ENCODE measurements at places on chromosomes 1 and 21.
A peak's percentile ranks its signal among the peaks of the same experiment; 100 is the strongest.

GRCh38 chr1:204036882-204037655, 35.8 kb upstream of the SOX13 start:
- no peak for DNase-seq

- no peak for DNase-seq
These were observed 61.0 kb upstream of the ADARB1 start for GRCh38 chr21:45013260-45013841.

- DNase-seq = no peak
These were observed 31.7 kb downstream of the OR13G1 start for GRCh38 chr1:247647864-247648263.

DNA sequence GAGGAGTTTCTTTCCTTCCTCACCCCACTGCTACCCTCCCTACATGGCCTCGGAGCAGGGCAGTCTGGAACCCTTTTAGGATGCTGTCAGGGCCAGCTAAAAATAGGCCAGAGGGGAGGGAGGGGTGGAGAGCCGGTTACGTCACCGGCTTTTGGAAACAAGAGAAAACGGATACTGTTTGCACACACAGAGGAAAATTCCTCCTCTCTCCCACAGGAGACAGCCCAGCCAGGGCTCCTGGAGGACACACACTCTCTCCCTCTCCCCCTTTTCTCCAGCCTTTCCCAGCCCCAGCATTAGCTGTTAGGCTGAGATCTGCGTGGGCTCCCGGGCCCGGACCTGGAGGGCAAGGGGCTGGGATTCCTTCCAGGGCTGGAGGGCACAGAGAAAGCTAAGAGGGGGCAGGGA, 20.0 kb upstream of the ALDH4A1 start:
- DNase-seq = no peak

DNA sequence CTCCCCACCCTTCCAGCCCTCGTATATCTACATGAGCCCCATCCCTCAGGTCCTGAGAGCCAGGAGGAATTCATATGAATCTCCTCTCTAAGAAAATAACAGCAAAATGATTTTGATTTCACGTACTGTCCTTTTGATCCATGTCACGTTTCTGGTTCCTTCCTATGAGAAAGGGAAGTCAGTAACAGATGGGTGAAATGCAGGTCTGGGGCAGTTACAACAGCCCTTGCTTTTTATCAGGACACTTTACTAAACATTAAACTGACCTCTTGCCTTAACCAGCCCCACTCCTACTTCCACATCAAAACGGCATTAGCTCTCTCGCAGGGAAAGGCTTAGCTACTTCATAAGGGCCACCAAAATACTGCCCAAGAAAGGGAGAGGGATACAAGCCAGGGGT, 59.0 kb downstream of the SPATA46 start:
- DNase-seq = no peak

- no peak for DNase-seq
These were observed 7.7 kb downstream of the ABCG1 start for GRCh38 chr21:42226626-42227025.

GRCh38 chr1:43315963-43316737, 15.4 kb downstream of the TIE1 start:
- DNase-seq = no peak

DNA sequence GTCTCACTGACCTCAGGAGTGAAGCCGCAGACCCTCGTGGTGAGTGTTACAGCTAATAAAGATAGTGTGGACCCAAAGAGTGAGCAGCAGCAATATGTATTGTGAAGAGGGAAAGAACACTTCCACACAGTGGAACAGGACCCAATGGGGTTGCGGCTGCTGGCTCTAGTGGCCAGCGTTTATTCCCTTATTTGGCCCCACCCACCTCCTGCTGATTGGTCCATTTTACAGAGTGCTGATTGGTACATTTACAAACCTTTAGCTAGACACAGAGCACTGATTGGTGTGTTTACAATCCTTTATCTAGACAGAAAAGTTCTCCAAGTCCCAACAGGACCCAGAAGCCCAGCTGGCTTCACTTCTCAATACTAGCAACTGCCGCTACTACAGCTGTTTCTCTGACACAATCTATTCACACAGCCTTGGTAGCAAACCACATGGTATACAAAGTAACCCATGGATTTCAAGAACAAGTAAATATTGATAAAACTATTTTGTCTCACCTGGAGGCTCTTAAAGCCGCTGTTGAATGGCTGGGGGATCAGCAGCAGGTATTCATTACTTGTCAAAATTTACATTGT, 25.3 kb upstream of the ITLN1 start:
- DNase-seq = no peak

GRCh38 chr1:107897438-107898345, 67.3 kb downstream of the VAV3 start:
- no peak for DNase-seq

DNA sequence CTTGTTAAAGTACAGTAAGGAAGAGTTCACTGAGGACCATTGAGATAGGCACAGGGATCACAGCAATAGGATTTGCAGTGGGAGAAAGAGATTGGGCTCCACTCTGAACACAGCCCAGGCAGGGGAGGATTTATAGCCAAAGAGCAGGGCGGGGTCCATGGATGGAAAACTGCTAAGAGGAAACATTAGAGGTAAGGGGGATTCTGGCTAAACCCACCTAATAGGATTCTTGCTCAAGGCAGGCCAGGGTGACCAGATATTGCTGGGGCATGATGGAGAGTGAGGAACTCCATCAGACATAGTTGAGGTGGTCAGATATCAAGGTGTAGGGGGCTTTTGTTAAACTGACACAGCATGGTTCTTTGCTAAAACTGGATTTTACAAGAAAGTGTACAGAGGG, 372.8 kb downstream of the NPHP4 start:
- no peak for DNase-seq

GRCh38 chr1:81954534-81955020, 153.8 kb downstream of the ADGRL2 start:
- no peak for DNase-seq

- DNase-seq = peak; percentile 45
These were observed 771 bp upstream of the RAD54L start for GRCh38 chr1:46246548-46247435.

DNA sequence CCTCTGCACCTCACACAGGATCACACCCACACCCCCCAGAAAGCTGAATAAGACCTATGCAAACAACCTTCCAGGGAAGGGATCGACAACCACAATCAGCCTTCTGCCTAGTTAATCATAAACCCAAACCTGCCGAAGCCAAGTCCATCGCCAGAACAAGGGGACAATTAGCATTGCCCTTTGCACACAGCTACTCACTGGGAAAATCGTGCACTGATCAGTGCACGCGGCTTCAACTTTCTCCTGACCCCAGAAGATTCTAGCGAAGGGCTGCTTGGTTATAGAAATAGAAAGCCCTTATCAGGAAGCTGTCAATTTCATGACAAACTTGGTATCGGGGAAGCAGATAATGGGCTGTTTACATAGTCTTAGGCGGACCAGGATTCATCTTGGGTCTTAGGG, 29.5 kb downstream of the RUNX1 start:
- DNase-seq = no peak

DNA sequence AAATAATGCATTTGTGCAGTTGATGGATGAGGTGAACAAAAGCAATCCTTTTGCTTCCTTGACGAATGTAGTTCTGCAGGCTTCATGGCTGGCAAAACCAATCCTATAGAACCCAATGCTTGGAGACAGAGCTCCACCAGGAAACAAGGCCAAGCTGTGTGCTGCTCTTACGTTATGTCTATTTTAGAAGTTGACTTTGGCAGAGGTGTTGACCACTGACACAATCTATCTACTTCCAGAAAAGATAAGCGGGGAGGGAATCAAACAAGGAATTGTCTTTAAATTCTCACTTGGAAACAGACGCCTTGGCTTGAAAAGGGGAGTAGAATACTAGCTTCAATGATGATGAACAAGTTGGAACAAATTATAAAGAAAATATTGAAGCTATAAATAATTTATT, 211.2 kb downstream of the SETD4 start:
- DNase-seq = no peak

DNA sequence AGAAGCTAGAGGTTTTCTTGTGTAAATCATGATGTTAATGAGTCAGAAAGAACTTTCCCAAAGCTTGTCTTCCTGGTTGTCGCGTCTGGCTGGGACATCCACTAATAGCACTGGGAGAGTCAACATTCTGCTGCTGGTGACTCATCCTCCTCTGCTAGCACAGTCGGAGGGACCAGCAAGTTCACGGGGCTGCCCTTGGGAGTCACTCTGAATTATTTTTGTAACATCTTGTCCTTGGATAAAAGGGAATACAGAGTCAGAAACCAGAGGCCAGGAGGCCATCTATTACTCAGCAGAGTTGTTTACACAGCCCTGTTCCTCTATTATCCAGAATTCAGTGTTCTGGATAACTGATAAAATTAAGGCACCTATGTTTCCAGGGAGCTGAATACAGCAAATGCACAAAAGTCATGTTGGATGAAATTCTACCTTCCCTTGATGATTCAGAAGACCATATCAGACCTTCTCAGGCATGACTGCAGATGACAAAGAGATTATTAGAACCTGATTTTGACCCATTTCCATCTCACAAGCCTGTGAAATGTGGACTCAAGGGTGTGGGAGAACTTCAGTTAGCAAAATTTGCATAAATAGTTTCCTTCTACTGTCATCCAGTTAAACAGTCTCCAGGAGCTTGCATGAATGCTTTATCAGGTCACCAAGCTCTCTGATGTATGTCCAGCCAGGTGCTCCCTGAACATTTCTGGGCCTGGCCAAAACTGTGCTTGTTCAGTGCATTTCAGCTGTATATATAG, 68.1 kb downstream of the JAK1 start:
- DNase-seq = peak; percentile 42

DNA sequence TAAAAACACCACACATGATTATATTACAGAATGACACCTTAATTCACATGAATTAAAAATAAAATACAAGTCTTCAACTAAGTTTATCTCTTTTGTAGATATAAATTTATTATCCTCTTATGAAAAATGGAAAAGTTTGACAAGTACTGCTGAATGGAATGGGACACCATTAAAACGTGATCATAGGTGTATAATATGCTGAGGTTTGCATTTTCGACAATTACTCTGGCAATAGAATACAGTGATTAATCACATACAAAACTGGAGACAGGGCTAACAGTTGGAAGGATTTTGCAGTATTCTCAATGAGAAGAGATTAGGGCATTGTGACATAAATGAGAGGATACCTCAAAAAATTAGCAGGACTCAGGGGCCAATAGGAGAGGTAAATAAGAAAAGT, 17.1 kb upstream of the PLPPR4 start:
- no peak for DNase-seq

DNA sequence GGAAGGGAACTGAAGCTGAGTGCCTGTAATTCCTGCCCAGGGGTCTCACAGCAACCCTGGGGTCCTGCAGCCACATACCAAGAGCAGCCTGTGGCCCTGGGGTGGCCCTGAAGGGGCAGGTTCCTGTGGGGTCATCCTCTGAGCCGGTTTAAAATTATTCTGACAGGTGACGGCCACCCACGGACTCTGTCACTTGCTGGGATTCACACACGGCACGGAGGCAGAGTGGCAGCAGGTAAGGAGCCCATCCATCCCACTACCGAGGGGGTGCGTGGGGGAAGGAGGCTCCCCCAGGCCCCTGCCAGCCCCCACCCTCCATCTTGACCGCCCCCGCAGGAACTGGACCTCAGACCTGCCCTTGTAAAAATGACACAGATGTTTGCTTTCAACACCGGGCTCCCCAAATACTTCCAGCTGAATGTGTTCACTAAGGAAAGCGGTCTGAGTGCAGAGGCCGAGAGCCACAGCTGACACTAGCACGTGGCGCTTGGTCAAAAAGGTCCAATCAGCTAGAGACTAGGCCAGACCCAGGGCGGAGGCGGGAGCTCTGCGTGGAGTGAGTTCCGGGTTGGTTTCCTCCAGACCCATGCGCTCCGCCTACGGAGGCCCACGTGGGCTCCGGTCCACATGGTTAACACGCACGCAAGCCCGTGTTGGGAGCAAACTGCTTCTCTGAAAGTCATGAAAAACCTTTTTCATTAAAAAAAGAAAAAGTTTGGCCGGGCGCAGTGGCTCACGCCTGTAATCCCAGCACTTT, 10.0 kb downstream of the YBEY start:
- peak; percentile 48 for DNase-seq

GRCh38 chr1:229379846-229380245, 37.0 kb upstream of the CCSAP start:
- no peak for DNase-seq

DNA sequence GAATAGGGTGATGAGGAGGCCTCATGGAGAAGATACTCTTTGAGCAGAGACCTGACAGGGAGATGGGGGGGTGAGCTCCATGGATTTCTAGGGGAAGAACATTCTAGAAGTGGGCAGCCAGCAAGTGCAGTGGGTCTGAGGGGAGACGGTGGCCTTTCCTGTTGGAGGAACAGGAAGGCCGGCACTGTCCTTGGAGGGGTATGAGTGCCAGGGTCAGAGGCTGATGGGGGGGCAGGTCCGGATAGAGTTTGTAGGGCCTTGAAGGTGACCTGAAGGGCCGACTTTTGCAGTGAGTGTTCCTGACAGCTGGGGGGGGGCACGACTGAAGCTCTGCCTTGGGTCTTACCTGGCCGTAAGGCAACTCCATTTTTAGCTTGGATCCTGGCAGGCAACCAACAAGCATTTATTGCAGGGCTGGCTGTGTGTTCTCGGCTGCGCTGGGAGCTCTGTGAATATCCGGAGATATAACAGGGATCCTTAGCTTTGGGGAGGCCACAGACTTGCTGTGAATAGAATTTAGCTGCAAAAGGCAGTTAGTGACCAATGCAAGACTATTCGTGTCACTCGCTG, 130.6 kb downstream of the MRPS6 start:
- DNase-seq = no peak

DNA sequence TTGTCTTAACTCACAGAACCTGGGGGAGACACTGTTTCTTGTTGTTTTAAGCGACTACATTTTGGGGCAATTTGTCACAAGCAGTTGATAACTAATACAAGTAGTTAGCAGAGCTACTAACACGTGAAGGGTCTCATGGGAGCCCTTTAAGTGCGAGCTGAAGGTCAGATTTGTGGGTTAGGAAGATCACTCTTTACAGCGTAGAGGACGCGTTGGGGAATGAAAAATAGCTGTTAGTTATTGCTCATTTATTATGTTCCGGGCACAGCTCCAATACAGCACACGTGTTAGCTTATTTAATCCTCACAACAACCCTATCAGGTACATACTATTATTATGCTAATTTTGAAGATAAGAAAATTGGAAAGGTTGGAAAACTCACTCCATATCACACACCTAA, 95.9 kb downstream of the ACTL8 start:
- no peak for DNase-seq

DNA sequence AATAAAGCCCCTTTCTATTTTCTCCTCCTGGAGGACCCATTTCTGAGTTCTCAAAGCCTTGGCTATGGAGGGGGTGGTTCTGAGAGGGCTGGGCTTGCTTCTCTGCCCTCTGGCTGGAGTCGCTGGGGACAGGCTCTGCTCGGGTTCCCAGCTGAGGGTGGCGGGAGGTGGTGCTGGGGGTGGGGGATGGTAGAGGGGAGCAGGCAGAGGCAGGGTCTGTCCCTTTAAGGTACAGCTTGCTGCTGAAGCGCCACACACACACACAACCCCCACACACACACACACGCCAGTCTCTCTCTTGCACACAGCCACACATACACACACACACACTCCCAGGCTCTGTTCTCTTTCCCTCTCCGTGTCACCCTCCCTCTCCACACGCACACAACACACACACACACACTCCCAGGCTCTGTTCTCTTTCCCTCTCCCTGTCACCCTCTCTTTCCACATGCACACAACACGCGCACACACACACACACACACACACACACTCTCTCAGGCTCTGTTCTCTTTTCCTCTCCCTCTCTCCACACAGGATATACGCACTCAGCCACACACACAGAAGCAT, 69.8 kb upstream of the SSBP3 start:
- no peak for DNase-seq

Measured in stimulated activated CD4-positive, alpha-beta T cell treated with anti-CD3 and anti-CD28 coated beads, Interleukin-4, amount 100 ng/mL, for 4 hours (primary cell).